Neuronal stem cell (in vitro differentiated cells): ENCODE measurements at places on chromosomes 4 and X.

- H3K27ac ChIP-seq = no peak overlapping the region
- H3K4me3 ChIP-seq = no peak overlapping the region
- no peak for DNase-seq
- H3K36me3 ChIP-seq = peaks cover 2% of the 10 kb centered on the region
- H3K27me3 ChIP-seq = no peaks in the 10 kb centered on the region
- peaks cover 16% of the 10 kb centered on the region for H3K4me1 ChIP-seq
These were observed 210.0 kb downstream of the SOWAHB start for GRCh38 chr4:76687746-76688448.

DNA sequence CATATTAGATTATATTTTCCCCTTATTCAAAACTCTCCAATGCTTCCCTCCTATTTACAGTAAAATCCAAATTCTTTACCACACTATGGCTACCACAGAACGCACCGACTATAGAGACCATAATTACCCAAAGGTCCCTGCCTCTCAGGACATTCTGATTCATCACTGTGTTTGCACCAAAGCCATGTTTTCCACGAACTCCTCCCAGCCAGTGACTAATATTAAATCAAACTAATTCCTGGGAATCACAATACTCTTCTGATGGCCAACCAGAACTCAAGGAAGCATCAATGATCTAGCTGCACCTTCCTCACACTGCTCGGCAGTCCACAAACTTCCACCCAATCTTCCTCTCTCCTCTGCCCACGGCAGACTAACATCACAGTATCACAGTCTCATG lies 24.2 kb upstream of the EDNRA start:
- H3K36me3 ChIP-seq = no peaks in the 10 kb centered on the region
- no peaks in the 10 kb centered on the region for H3K27me3 ChIP-seq
- H3K4me3 ChIP-seq = no peak overlapping the region
- DNase-seq = no peak
- H3K4me1 ChIP-seq = no peaks in the 10 kb centered on the region
- H3K27ac ChIP-seq = no peak overlapping the region

DNA sequence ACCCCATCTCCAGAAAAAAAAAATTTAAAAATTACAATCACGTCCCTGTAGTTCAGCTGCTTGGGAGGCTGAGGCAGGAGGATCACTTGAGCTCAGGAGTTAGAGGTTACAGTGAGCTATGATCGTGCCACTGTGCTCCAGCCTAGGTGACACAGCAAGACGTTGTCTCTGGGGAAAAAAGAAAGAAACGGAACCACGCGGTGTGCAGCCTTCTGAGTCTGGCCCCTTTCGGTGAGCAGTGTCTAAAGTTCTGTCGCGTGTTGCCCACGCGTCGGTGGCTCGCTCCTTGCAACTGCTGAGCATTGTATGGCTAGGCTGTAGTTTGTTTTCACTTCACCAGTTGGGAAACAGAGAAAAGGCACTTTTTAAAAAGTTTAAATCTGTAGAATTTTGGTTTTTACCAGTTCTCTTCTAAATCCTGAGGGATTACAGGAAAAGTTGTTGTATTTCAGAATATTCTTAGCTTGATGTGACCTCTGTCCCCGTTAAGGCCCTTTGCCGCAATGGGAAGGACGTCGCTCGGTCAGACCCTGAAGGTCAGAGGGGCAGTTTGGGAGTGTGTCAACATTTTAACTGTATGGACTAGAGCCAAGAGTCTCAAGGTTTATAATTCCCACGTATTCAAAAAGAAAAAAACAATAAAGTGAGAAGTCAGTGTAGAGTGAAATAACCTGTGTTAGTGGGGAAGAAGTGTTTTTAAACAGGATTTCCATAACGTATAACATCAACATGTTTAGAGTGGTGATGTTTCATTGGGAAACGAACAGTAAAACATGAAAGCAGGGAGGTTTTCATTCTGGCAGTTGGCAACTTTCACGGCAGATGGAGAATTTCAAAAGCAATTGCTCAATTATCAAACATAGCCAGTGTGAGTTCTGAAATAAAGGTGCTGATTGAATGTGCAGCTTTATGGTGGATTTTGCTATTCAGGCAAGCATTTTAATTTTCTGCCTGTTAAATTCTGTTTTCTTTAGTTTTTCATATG lies 45.8 kb upstream of the MSANTD1 start:
- H3K36me3 ChIP-seq = peaks cover 18% of the 10 kb centered on the region
- no peaks in the 10 kb centered on the region for H3K27me3 ChIP-seq
- DNase-seq = no peak
- no peak overlapping the region for H3K4me3 ChIP-seq

GRCh38 chrX:24166078-24166477 lies 16.5 kb downstream of the ZFX start:
- no peaks in the 10 kb centered on the region for H3K27me3 ChIP-seq
- no peak for DNase-seq
- no peak overlapping the region for H3K4me3 ChIP-seq
- no peaks in the 10 kb centered on the region for H3K4me1 ChIP-seq
- no peak overlapping the region for H3K27ac ChIP-seq

- H3K4me3 ChIP-seq = peak within 1 kb of the TSS; percentile 41
- peaks cover 15% of the 10 kb centered on the region for H3K27me3 ChIP-seq
- no peaks in the 10 kb centered on the region for H3K4me1 ChIP-seq
- H3K27ac ChIP-seq = no peak within 1 kb of the TSS
- peak; percentile 42 for DNase-seq
These were observed at the start of gene BMP3 for GRCh38 chr4:81030061-81030980. BMP3 (plus strand) TSS chr4:81030708; CDS start chr4:81031285, 577 bp downstream.

DNA sequence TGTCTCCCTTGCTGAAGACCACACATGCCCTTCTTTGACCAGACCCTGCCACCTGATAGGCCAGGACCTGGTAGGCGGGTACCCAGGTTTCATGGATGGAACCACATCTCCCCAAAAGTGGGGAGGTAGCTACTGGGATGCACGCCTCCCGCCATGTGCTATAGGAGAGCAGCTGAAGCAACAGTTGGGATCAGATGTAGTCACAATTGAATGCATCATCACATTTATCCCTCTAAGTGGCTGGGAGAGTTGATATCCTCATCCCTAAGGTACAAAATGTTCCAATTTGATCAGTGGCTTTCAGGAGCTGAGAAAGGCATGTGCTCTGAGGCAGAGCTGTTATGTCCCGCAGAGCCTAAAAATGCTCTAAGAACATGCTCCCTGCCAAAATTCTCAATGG lies 54.0 kb upstream of the MTM1 start:
- no peak for DNase-seq
- H3K4me3 ChIP-seq = no peak overlapping the region
- H3K27ac ChIP-seq = no peak overlapping the region
- peaks cover 2% of the 10 kb centered on the region for H3K4me1 ChIP-seq
- no peaks in the 10 kb centered on the region for H3K36me3 ChIP-seq
- no peaks in the 10 kb centered on the region for H3K27me3 ChIP-seq

- no peaks in the 10 kb centered on the region for H3K4me1 ChIP-seq
- DNase-seq = peak; percentile 23
- H3K27ac ChIP-seq = no peak overlapping the region
- H3K4me3 ChIP-seq = no peak overlapping the region
- no peaks in the 10 kb centered on the region for H3K36me3 ChIP-seq
These were observed 95.6 kb upstream of the PCDH18 start for GRCh38 chr4:137627739-137628460.

DNA sequence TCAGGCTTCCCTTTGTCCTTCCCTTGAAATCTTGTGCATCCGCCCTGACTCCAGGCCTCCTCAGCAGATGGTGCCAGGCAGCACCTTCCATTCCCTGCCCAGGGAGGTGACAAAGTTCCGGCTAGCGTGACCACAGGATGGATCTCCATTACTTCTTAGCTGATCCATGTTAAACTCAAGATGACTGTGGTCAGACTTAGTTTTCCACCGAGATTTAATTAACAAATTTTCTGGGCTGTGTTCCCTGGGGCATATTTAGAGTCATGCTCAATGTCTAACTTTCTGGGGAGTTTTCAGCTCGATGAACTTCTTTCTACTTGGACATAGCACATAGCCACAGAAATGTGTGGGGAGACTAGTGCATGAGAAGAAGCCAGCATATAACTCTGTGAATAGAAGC lies 215.1 kb upstream of the SFRP2 start:
- DNase-seq = no peak
- H3K4me1 ChIP-seq = no peaks in the 10 kb centered on the region
- no peak overlapping the region for H3K27ac ChIP-seq
- no peaks in the 10 kb centered on the region for H3K27me3 ChIP-seq
- no peak overlapping the region for H3K4me3 ChIP-seq

GRCh38 chrX:24859211-24859841 lies 156.4 kb downstream of the ARX start:
- H3K4me1 ChIP-seq = no peaks in the 10 kb centered on the region
- H3K36me3 ChIP-seq = peaks cover 13% of the 10 kb centered on the region
- no peak for DNase-seq
- H3K27ac ChIP-seq = no peak overlapping the region
- no peaks in the 10 kb centered on the region for H3K27me3 ChIP-seq
- no peak overlapping the region for H3K4me3 ChIP-seq

GRCh38 chr4:165537028-165537648 lies 158.3 kb downstream of the CPE start:
- H3K36me3 ChIP-seq = no peaks in the 10 kb centered on the region
- no peaks in the 10 kb centered on the region for H3K27me3 ChIP-seq
- H3K4me3 ChIP-seq = no peak overlapping the region
- no peak overlapping the region for H3K27ac ChIP-seq
- peak; percentile 65 for DNase-seq

GRCh38 chrX:15971696-15972095 lies 117.1 kb upstream of the AP1S2 start:
- no peak for DNase-seq
- H3K27ac ChIP-seq = no peak overlapping the region
- no peaks in the 10 kb centered on the region for H3K36me3 ChIP-seq
- H3K27me3 ChIP-seq = no peaks in the 10 kb centered on the region

- H3K4me1 ChIP-seq = peaks cover 2% of the 10 kb centered on the region
- no peaks in the 10 kb centered on the region for H3K36me3 ChIP-seq
- DNase-seq = no peak
- H3K4me3 ChIP-seq = no peak overlapping the region
These were observed 851.9 kb upstream of the FRG1 start for GRCh38 chr4:189088780-189089179.

- no peak overlapping the region for H3K4me3 ChIP-seq
- no peaks in the 10 kb centered on the region for H3K27me3 ChIP-seq
These were observed 35.5 kb downstream of the MSN start for GRCh38 chrX:65702956-65703355.

DNA sequence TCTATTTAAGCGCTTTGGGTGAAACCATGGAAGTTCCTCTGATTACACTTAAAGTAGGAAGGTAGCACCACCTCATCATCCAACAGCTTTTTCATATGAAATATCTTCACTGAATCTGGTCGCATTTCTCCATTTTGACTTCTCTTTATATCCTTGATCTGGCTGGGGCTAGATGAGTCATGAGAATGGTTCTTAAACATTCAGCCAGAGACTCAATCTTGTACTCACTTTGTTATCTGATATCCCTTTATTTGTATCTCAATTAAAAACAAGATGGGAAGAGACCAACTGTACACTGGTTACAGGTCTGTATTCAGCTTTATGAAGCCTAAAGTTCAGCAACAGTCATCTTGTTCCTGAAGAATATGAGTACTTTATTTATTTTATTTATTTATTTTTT lies 84.9 kb downstream of the CBLL2 start:
- DNase-seq = no peak
- peaks cover 10% of the 10 kb centered on the region for H3K27me3 ChIP-seq

DNA sequence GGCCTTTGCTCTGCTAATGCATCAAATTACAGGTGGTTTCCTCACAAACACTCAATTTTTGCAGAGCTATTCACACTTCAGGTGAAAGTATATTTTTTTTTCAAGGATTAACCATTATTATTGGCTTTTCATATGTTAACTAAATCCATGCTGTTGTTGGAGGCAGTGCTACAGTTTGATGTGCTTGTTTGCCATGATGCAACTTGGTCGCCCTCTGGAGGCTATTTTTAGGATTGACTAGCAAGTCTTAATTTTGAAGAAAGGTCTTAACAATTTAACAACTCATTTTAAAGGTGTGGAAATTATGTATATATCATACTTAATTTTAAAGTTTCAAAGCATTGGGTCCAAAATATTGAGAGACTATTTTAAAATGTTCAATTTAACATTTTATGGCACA lies 168.8 kb upstream of the FAM47A start:
- H3K4me1 ChIP-seq = no peaks in the 10 kb centered on the region
- H3K4me3 ChIP-seq = no peak overlapping the region
- no peak overlapping the region for H3K27ac ChIP-seq
- H3K27me3 ChIP-seq = no peaks in the 10 kb centered on the region

GRCh38 chr4:87101543-87102199 lies 118.7 kb downstream of the KLHL8 start:
- H3K36me3 ChIP-seq = peaks cover 3% of the 10 kb centered on the region
- H3K27me3 ChIP-seq = no peaks in the 10 kb centered on the region
- no peak overlapping the region for H3K4me3 ChIP-seq
- no peak overlapping the region for H3K27ac ChIP-seq

DNA sequence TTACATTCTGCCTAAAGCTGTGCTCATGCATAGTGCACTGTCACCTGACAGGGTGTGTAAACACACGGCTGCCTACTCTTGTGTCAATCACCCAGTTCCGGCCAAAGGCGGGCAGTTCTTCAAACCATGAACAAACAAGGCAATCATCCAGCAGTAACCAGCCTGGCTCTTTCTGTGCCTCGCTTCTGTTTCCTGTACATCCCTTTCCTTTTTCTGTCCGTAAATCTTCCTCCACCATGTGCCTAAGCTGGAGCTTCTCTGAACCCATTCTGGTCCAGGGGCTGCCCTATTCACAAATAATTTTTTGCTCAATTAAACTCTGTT lies 60.8 kb upstream of the CBR4 start:
- no peaks in the 10 kb centered on the region for H3K27me3 ChIP-seq
- peak overlapping the region; percentile 32 for H3K27ac ChIP-seq
- no peaks in the 10 kb centered on the region for H3K36me3 ChIP-seq
- no peak for DNase-seq

GRCh38 chr4:6885953-6886557 lies 23.6 kb upstream of the TBC1D14 start:
- no peaks in the 10 kb centered on the region for H3K27me3 ChIP-seq
- H3K4me3 ChIP-seq = no peak overlapping the region
- DNase-seq = no peak
- peaks cover 14% of the 10 kb centered on the region for H3K4me1 ChIP-seq

- no peak overlapping the region for H3K4me3 ChIP-seq
- no peaks in the 10 kb centered on the region for H3K27me3 ChIP-seq
- H3K27ac ChIP-seq = no peak overlapping the region
- H3K36me3 ChIP-seq = no peaks in the 10 kb centered on the region
These were observed 20.9 kb downstream of the ITIH6 start for GRCh38 chrX:54776987-54777672.

GRCh38 chrX:11257711-11258110 lies 35.5 kb upstream of the AMELX start:
- DNase-seq = no peak
- no peak overlapping the region for H3K27ac ChIP-seq
- H3K27me3 ChIP-seq = no peaks in the 10 kb centered on the region

GRCh38 chr4:86961116-86961515 lies 26.3 kb downstream of the AFF1 start:
- no peaks in the 10 kb centered on the region for H3K36me3 ChIP-seq
- no peak for DNase-seq
- peaks cover 33% of the 10 kb centered on the region for H3K4me1 ChIP-seq
- peak overlapping the region; percentile 100 for H3K27ac ChIP-seq
- H3K4me3 ChIP-seq = no peak overlapping the region

DNA sequence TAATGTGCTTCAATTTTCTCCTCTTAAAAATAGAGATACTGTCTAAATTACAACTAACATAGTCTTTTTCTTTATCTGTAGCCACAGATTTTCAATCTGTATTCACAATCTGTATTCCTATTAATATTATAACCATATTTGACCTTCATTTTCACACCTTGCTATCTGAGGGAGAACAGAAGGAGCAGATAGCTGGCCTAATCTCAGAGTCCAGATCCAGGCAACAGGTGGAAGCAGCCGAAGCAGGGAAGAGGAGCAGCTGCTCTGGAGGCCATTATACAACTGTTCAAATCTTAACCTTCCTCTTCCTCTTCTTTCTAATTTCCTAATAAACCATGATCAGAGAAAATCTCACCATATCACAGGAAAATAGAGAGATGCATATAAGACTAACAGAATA lies 14.2 kb downstream of the SEPSECS start:
- no peaks in the 10 kb centered on the region for H3K27me3 ChIP-seq
- H3K4me3 ChIP-seq = no peak overlapping the region
- no peak overlapping the region for H3K27ac ChIP-seq
- no peaks in the 10 kb centered on the region for H3K4me1 ChIP-seq
